Stimulated activated CD8-positive, alpha-beta memory T cell treated with anti-CD3 and anti-CD28 coated beads, Interleukin-15, amount 100 ng/mL, for 48 hours (primary cell): ENCODE measurements at places on chromosomes 6 and 20.
A peak's percentile ranks its signal among the peaks of the same experiment; 100 is the strongest.

GRCh38 chr6:116364321-116364720, 6.4 kb upstream of the DSE start:
- no peak for DNase-seq

DNA sequence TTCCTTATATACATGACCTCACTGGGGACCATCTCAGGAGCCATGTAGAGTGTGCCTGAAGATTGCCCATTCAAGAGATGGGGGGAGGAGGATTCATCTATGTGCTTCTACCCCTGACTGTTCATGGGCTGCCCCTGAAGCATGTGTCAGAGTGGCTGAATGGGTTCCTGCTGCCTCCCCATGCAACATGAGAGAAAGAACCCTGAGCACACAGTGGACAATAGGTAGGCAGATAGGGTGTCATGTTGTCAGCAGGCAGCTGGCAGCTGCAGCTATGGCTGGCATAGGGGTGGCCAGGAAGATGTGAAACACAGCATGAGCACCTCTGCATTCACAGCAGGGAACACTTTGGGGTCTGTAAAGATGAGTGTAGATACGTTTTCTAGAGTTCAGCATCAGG, 208.4 kb upstream of the CNR1 start:
- no peak for DNase-seq

GRCh38 chr6:26516481-26517427, 16.7 kb downstream of the BTN1A1 start:
- DNase-seq: no peak

- DNase-seq: no peak
These were observed 337.4 kb upstream of the PRDM1 start for GRCh38 chr6:105748737-105749161.

- no peak for DNase-seq
These were observed 10.3 kb upstream of the PDYN start for GRCh38 chr20:2004171-2004570.

GRCh38 chr6:38493931-38494547, 145.7 kb downstream of the BTBD9 start:
- DNase-seq: peak; percentile 33

DNA sequence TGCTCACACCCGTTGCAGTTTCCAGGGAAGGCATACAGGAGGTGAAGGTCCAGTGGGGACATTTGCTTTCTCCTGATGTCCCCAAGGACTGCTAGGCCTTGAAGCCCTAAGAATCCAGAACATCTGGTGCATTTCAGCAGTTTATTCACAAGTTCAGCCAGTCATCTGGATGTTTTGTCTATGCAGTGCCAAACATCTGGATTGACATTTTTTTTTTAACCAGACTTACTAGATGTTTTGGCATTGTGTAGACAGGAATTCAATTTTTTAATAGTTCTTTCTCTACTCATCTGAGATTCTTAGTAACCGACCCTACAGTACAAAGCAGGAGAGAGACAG, 256.2 kb downstream of the CLIC5 start:
- no peak for DNase-seq

DNA sequence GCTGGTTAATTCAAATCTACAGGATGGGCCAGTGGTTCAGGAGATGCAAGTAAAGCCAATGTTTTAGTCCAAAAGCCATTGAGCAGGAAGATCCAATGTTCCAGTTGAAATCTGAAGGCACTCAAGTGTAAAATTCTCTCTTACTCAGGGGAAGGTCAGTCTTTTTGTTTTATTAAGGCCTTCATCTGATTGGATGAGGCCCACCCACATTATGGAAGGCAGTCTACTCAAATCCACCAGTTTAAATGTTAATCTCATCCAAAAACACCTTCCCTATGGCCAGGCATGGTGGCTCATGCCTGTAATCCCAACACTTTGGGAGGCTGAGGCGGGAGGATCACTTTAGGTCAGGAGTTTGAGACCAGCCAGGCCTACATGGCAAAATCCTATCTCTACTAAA, 31.3 kb upstream of the BEND6 start:
- DNase-seq: no peak

GRCh38 chr20:48681873-48682426, 145.8 kb downstream of the PREX1 start:
- DNase-seq: no peak

GRCh38 chr6:39273406-39273821, 40.8 kb downstream of the KCNK17 start:
- no peak for DNase-seq

- no peak for DNase-seq
These were observed 216.2 kb downstream of the NFATC2 start for GRCh38 chr20:51326201-51326819.

GRCh38 chr6:128932061-128932460, 49.1 kb downstream of the LAMA2 start:
- DNase-seq: no peak

DNA sequence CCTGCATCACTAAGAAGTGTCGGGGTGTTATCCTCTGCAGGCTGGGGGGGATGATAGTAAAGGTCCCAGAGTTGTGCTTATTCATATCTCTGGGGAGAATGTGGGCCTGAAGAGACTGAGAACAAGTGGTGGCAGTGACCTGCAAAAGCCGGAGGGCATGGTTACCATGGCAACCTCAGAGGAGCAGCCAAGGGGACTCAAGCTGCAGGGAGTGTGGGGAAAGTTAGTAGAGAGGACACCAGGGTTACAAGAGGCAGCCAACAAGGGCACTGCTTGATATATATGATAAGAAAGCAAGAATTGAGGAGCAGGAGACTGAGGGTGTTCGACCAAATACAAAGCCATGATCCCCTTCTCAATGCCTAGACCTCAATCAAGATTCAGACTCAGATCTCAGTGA, 46.1 kb downstream of the HLA-F start:
- no peak for DNase-seq

- DNase-seq: no peak
These were observed 63.1 kb downstream of the TTI1 start for GRCh38 chr20:37969949-37970855.

GRCh38 chr6:19478273-19478672, 358.9 kb upstream of the ID4 start:
- no peak for DNase-seq

DNA sequence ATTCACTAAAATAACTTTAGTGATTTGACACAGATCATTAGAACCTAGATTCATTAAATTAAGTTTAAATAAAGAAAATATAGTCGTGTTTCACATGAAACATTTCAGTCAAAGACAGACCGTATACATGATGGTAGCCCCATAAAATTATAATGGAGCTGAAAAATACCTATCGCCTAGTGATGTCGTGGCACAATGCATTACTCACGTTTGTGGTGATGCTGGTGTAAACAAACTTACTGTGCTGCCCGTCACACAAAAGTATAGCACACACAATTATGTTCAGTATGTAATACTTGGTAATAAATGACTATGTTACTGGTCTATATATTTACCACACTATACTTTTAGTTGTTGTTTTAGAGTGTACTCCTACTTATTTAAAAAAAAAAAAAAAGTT, 17.3 kb downstream of the DST start:
- DNase-seq: no peak

DNA sequence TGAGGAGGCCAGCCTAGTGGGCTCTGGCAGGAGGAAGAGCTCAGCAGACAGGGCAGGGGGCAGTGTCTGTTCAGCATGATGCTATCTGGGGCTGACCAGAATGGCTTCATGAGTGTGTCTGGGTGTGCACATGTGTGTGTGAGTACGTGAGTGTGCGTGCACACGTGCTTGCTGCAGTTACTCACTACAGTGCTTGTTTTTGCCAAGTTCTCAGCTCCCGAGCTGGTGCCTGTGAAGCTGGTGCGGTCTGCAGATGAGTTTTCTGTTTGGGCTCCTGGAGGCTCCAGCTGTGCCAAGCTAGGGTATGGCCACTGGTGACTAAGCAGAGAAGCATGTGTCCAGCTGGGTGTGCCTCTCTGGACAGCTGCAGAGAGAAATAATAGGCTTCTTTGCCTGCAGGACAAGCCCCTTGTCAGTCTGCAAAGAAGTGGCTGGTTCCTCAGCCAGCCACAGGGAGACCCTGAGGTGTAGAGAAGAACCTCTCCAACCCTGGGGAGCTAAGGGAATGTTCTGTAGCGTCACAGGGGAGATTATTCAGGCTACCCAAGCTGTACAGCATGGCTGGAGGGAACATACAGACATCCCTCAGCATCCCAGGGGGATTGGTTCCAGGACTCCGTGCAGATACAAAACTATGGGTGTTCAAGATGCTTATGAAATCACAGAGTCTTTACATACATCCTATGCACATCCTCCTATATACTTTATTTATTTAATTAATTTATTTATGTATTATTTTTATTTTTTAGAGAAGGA, 40.2 kb upstream of the FAM50B start:
- no peak for DNase-seq

DNA sequence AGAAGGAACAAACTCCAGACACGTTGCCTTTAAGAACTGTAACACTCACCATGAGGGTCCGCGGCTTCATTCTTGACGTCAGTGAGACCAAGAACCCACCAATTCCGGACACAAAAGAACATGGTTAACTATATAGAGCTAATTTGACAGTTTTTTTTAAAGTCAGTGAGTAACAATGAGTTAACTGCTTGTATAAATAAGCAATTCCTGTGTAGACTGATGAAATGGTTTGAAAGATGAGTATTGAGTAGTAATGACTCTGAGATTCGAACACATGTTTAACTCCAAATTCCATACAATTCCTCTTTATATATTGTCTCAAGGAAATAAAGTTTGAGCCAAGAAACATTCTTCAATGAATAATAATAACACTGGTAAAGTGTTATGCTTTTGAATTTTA, 478.0 kb downstream of the MMUT start:
- DNase-seq: no peak

DNA sequence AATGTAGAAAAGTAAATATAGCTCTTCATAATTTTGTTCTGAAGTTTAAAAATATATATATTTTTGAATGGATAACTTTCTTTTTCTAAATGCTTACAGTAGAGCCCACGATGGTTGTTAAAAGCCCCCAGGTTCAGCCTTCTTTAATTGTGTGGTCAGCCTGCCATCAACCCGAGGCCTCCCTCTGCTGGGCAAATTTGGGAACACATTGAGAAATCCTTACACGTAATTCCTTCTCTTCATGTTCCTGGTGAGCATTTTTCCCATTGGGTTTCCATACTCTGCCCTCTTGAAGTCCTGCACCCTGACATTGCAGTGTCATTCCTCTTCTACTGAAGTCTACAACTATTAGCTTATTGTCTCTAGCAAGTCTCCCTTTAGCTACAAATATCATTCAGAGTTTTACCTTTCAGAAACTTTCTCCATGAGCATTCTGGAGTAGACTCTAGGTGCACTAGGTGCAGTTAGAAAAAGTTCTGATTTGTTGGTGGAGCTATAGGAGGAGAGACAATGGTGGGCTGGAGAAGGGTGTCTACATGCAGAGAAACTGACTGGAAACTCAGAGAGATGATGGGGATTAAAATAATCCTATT, 40.6 kb downstream of the TRIM38 start:
- DNase-seq: no peak

DNA sequence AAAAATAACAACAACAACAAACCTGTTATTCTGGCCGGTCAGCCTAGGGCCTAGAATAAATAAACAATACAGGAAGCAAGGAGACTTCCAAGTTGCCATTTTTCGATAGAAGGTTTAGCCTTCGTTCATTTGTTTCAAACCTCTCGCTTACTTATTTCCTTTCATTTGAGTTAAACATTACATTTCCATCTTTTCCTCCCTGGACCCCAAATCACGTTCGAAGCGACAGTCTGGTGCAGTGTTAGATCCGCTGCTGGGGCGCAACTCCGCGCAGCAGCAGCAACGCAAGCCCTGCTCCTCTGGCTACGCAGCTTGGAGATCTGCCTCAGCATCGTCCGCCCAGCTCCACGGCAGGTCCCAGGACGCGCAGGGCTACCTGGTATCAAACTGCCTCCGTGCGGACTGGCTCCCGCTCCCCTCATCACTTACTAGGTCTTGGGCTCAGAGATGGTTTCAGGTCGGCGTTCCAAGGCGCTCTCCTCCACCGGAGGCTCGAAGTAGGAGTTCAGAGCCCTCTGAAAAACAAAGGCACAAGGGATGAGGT, 530 bp downstream of the TDP2 start:
- peak; percentile 36 for DNase-seq

DNA sequence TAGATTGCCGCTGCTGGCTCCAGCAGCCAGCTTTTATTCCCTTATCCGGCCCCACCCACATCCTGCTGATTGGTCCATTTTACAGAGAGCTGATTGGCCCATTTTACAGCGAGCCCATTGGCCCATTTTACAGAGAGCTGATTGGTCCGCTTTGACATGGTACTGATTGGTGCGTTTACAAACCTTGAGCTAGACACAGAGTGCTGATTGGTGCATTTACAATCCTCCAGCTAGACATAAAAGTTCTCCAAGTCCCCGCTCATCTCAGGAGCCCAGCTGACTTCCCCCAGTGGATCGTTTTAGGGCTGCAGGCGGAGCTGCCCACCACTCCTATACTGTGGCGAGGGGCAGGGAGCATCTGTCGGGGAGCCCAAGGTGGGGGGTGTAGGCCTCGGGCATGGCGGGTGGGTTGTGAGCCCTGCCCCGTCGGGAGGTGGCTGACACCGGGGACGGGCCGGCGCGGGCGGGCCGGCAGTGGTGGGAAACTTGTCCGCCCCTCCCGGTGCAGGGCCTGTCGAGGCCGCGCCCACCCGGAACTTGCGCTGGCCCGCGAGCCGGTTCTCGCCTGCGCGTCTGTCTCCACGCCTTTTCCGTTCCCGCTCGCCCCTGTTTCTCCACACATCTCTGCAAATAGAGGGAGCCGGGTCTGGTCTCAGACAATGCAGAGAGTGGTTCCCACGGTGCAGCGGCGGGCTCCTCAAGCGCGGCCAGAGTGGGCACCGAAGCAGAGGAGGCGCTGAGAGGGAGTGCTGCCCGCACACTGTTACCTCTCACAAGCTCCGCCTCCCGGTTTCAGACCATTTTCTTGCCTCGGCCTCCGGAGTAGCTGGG, 86.1 kb upstream of the STMND1 start:
- DNase-seq: peak; percentile 11

DNA sequence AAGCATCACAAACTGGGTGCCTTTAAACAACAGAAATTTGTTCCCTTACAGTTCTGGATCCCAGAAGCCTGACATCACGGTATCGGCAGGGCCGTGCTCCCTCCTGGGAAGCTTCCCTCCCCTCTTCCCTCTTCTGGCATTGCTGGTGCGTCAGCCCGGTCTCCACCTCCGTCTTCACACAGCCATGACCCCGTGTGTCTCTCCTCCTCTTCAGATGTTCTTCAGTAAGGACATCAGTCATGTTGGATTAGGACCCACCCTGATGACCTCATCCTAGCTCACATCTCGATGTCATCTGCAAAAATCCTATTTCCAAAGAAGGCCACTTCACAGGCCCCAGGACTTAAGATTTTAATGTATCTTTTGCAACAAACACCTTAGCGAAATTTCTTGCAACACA, 38.4 kb upstream of the TBXT start:
- no peak for DNase-seq

GRCh38 chr20:59438201-59438600, 137.8 kb downstream of the EDN3 start:
- no peak for DNase-seq

GRCh38 chr6:73637404-73637803, 16.4 kb downstream of the SLC17A5 start:
- no peak for DNase-seq

DNA sequence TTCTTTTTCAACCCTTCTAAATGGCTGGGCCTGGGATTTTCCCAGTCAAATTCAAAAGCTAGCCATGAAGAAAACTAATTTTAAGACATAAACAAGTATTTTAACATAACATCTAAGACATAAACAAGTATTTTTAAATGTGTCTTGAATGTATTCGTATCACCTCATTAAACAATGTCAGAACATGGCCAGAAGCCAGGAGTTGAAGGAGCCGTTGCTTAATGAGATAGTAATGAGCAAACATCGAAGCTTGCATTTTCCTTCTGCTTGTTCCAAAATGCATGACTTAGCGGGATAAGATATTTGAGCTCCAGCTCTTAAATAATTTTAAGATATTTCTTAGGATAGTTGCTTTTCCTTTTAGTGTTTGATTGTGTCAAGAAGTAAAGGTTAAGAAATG, 4.2 kb upstream of the RNF182 start:
- no peak for DNase-seq
